ENCODE measurements at places on chromosomes 2 and 18. TPM values are rescaled to one million over a fixed set of nuclear protein-coding genes. Genes with fewer than 3 reads are reported as not detected.

NEU2 gene
- polyA plus RNA-seq: not detected

CELF4 gene
- polyA plus RNA-seq: 0.79 TPM

UGT1A8 gene
- not detected for polyA plus RNA-seq

SAG gene
- polyA plus RNA-seq: not detected

TRIM43 gene
- not detected for polyA plus RNA-seq

TUBA4B gene
- polyA plus RNA-seq: not detected

CREG2 gene
- polyA plus RNA-seq: 0.14 TPM

SPR gene
- polyA plus RNA-seq: 50.3 TPM

ZNF385B gene
- polyA plus RNA-seq: 32.6 TPM

FNDC4 gene
- polyA plus RNA-seq: 10.7 TPM

ACVR1C gene
- 0.36 TPM for polyA plus RNA-seq

RAB12 gene
- polyA plus RNA-seq: 101 TPM

CCDC68 gene
- 8.9 TPM for polyA plus RNA-seq

IKZF2 gene
- 1.0 TPM for polyA plus RNA-seq

TRABD2A gene
- 0.50 TPM for polyA plus RNA-seq

CRYGD gene
- polyA plus RNA-seq: not detected

SPATA3 gene
- polyA plus RNA-seq: not detected

SCN2A gene
- 0.02 TPM for polyA plus RNA-seq

IL1B gene
- 0.70 TPM for polyA plus RNA-seq

LRRC30 gene
- not detected for polyA plus RNA-seq

LYPD6 gene
- polyA plus RNA-seq: 0.48 TPM

LDLRAD4 gene
- polyA plus RNA-seq: 25.7 TPM

FIGN gene
- 2.7 TPM for polyA plus RNA-seq

NFATC1 gene
- polyA plus RNA-seq: 14.7 TPM

LIPG gene
- polyA plus RNA-seq: 0.07 TPM

SNTG2 gene
- 0.34 TPM for polyA plus RNA-seq

ERBB4 gene
- polyA plus RNA-seq: 4.3 TPM

ITGA4 gene
- polyA plus RNA-seq: 0.27 TPM

CFC1 gene
- polyA plus RNA-seq: 0.25 TPM

AGXT gene
- polyA plus RNA-seq: 0.14 TPM

KCNIP3 gene
- polyA plus RNA-seq: 3.9 TPM

ATP6V1B1 gene
- 0.93 TPM for polyA plus RNA-seq

CMPK2 gene
- polyA plus RNA-seq: 2.7 TPM

YES1 gene
- 9.2 TPM for polyA plus RNA-seq

RAMP1 gene
- polyA plus RNA-seq: 164 TPM

RPRM gene
- polyA plus RNA-seq: 0.32 TPM

LAMA3 gene
- 1.7 TPM for polyA plus RNA-seq

CLEC4F gene
- polyA plus RNA-seq: 0.36 TPM

ZRANB3 gene
- polyA plus RNA-seq: 0.88 TPM

HRH4 gene
- not detected for polyA plus RNA-seq

TUBB8B gene
- polyA plus RNA-seq: not detected

POU3F3 gene
- polyA plus RNA-seq: 0.07 TPM

C2orf15 gene
- 0.25 TPM for polyA plus RNA-seq

UGT1A7 gene
- not detected for polyA plus RNA-seq

RRM2 gene
- 0.54 TPM for polyA plus RNA-seq

MROH2A gene
- polyA plus RNA-seq: not detected

CXCR1 gene
- 0.09 TPM for polyA plus RNA-seq

GPR45 gene
- not detected for polyA plus RNA-seq

EVX2 gene
- not detected for polyA plus RNA-seq

Measured in right cardiac atrium (tissue), 5 donors.